Cardiac septum (tissue), 1 donor: ENCODE measurements at places on chromosomes 12 and 14.

GRCh38 chr12:89355243-89356068, 3.2 kb upstream of the DUSP6 start:
- DNase-seq: no peak

GRCh38 chr12:63226792-63227463, 75.9 kb upstream of the AVPR1A start:
- DNase-seq: no peak

GRCh38 chr14:80996049-80996901, 40.9 kb downstream of the TSHR start:
- no peak for DNase-seq

DNA sequence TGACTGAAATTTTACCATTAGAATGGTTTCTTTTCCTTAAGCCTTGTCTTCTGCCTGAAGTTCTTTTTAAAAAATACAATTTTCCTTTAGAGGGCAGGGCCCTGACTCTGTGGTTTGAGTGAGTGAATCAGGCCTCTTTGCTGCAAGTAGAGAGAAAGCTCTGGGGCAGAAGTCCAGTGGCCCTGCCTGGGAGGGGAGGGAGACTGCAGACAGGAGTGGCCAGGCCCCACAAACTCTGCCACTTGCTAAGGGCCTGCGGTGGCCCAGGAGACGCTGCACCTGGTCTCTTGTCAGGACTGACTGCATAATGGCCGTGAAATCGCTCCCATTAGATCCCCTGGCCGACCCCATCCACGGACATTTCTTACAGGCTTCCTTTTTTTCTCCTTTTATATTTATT, 25.5 kb downstream of the TSPAN11 start:
- no peak for DNase-seq

- no peak for DNase-seq
Measured at GRCh38 chr12:26188127-26188526, 7.2 kb upstream of the SSPN start.

- DNase-seq: no peak
Measured at GRCh38 chr12:116068853-116069252, 208.6 kb downstream of the MED13L start.

DNA sequence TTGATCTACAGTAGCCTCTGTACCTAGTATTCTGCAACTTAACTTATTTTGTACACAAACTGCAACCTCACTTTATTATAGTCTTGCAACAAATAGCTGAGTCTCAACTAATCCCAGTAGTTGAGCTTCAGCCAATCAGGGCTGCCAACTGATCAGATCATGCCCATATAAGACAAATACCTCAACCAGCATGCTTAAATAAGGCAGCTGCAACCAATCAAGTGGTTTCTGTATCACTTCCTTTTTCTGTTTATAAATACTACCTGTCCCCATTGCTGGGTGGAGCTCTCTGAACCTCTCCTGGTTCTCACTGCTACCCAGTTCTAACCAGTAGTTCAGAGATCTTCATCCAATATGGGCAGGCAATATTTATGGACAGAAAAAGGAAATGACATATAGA, 248.5 kb upstream of the FBXO33 start:
- no peak for DNase-seq

DNA sequence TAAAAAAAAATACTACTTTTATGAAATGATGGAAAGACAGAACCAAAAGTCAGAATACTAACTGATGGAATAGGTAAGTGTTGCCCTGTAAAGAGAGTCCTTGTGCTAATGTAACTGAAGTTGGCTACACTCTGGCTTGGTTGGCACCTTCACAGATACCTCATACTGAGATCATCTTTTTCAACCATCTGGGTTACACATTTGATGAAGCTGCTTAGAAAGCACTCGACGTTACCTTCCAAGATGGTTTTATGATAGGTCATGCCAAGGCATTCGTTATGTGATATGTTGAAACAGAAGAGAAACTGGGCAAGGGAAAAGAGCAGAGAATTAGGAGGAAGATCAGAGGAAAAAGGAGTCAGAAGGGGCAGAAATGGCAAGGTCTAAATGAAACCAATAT, 203.8 kb downstream of the ADAMTS20 start:
- no peak for DNase-seq

GRCh38 chr12:5003025-5003666, 40.5 kb upstream of the KCNA5 start:
- DNase-seq: peak; percentile 79

DNA sequence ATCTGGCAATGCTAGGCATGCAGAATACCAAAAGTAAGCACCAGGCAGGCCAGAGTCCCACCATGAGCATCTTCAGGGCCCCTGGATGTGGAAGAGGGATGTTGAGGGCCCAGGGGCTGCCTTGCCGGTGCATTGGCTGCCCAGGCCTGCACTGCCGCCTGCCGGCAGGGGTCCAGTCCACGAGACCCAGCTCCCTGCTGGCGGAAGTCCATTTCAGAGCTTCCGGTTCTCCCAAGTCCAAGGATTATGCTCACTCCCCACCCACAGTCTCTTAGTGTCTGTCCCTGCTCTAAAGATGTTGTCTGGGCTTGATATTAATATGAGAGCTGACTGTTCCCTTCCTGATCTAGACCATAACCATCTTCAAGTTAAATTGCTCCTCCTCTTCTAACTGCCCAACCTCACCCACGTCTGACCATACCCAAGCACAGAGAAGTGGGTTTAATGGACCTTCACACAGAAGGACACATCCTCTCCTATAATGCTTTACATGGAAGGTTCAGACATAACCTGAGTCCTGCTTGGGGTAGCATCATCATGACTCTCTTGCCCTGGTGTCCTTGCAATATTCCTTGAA, 117.4 kb downstream of the DAD1 start:
- DNase-seq: no peak

- no peak for DNase-seq
Measured at GRCh38 chr12:15880721-15881120, 1.5 kb upstream of the STRAP start.

DNA sequence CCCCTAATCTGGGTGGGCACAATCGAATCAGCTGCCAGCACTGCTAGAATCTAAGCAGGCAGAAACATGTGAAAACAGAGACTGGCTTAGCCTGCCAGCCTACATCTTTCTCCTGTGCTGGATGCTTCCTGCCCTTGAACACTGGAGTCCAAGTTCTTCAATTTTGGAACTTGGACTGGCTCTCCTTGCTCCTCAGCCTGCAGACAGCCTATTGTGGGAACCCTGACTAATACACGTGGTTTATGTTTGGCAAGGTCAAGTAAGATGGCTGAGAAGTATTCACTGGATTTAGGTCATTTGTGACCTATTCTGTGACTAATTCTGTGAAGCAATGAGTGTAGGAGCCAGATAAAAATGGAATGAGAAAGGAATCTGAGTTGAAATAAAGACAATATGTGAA, 11.0 kb downstream of the GPR135 start:
- DNase-seq: no peak

DNA sequence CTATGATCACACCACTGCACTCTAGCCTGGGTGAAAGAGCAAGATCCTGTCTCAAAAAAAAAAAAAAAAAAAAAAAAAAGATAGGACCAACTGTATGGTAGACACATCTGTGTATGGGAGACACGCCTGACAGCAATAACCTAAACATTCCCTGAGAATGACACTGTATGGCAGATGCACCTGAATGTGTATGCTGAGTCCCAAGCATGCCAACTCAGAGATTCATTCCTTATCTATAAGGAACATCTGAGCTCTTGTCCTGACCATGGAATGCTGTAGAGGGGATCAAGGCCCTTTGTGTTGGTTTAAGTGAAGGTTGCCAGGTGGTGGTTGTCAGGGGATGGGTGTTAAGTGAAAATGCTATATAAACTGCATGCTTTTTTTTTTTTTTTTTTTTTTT, 19.2 kb upstream of the LGALS3 start:
- DNase-seq: no peak

- no peak for DNase-seq
Measured at GRCh38 chr12:106078358-106079010, 60.3 kb downstream of the NUAK1 start.

DNA sequence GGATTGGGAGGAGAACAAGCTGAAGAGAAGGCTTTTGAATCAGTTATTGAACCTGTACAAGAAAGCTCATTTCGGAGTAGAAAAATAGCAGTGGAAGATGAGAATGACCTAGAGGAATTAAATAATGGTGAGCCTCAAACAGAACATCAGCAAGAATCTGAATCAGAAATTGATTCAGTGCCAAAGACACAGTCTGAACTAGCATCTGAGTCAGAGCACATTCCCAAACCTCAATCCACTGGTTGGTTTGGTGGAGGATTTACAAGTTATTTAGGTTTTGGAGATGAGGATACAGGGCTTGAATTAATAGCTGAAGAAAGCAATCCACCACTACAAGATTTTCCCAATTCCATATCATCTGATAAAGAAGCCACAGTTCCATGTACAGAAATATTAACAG, 13.5 kb downstream of the MIA2 start:
- no peak for DNase-seq
